ENCODE measurements at places on chromosomes 2 and 18.

DNA sequence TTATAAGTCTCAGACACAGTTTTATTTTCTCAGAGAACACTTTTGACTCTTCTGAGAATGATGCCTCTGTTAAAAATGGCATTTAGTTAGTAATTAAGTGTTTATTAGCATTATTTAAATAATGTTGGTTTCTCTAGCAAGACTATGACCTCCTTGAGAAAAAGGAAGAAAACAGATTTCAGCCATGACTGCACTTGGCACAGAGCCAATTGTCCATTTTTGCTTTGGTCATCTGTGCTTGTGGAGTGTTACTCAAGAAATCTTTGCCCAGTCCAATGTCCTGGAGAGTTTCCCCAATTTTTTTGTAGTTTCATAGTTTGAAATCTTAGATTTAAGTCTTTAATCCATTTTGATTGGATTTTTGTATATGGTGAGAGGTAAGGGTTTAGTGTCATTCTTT lies 1229.4 kb upstream of the FAM98A start:
- no peak for DNase-seq

GRCh38 chr2:10584843-10585475 lies 104.8 kb downstream of the NOL10 start:
- no peak for DNase-seq

- DNase-seq, result no peak
Measured at GRCh38 chr18:23270986-23271680, 135.8 kb downstream of the CABLES1 start.

GRCh38 chr2:143521396-143521795 lies 392.2 kb downstream of the ARHGAP15 start:
- DNase-seq, result no peak

DNA sequence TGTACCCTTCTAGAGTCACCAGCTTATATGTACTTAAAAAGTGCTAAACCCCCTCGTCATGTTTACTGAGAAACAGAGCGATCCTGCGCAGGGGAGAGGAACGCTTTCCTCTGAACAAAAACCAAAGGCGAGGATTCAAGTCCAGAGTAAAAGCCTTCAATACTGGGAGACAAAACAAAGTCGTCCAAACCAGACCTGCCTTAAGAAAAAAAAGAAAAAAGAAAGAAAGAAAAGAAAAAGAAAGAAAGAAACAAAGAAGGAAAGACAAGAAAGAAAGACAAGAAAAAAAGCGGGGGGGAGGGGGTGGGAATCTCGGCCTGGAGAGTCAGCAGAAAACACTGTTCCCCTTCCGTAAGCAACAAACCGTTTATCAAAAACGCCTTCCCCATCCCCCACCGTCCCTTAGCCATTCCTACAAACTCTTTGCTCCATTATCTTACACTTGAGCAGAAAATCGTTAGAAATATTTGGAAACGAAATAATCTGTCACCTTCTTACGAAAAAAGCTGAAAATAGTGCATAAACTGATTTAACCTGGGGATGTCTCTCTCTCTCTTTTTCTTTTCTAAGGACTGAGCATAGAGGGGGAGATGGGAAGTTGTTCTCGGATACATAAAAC lies 3.3 kb downstream of the PTGR3 start:
- DNase-seq, result no peak

GRCh38 chr2:120372816-120373215 lies 26.9 kb downstream of the INHBB start:
- DNase-seq, result no peak

- no peak for DNase-seq
Measured at GRCh38 chr2:234548695-234549420, 52.0 kb upstream of the ARL4C start.

DNA sequence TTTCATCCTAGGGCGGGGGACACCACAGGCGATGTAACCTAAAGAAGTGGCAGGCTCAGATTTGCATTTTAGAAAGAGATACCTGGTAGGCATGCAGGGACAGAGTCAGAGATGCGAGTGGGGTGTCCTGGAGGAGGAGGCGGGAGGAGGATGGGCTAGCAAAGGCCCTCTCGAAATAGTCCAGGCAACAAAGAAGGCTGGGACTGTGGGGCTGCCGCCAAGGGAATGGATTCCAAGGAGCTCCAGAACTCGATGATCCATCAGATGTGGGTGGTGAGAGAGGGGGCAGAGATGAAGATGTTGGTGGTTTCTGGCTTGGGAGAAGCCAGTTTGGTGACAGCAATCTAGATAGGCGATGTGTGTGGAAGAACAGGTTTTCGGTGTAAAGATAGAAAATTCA lies 12.5 kb upstream of the INPP5D start:
- no peak for DNase-seq

DNA sequence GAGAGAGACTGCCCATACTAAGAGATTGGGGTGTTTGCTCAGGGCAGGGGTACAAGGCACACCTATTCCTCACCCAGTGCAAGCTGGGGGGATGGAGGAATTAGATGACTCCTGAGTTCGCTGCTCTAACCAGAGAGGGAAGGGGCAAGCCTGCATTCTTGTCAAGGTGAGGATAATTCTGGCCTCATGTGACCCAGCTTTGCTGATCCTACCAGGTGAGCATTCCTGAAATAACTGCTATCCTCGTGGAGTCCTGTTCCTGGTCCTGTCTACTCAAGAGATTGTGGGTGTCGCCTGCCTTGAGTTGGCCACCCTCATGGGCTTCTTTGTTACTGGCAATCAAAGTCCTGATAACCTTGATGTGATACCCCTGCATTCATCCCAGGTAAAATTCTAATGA lies 206.0 kb downstream of the SPP2 start:
- no peak for DNase-seq

DNA sequence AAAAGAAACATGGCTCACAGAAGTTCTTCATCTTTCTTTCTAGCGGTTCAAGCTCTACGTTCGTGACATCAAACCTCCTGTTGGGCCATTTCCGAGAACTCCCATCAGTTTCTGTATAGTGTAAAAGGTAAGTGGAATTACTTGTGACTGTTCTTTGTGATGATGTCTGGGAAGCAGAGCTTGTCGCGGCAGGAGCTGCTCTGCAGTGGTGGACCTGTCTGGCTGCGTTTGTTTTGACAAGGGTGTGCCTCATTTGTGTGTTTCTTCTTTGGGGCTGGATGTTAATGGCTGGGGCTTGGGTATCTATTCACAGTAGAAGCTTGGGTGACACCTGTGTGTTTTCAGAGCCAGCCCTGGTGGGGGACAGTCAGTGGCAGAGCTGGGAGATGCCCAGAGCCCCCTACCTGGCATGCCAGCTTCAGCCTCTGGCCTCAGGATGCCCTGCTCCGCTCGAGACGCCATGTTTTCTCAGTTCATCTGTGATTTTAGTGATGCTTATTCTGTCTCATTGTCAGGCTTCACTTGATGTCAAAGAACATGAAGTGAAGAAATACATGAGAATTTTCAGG lies 59.6 kb downstream of the LDLRAD4 start:
- no peak for DNase-seq

DNA sequence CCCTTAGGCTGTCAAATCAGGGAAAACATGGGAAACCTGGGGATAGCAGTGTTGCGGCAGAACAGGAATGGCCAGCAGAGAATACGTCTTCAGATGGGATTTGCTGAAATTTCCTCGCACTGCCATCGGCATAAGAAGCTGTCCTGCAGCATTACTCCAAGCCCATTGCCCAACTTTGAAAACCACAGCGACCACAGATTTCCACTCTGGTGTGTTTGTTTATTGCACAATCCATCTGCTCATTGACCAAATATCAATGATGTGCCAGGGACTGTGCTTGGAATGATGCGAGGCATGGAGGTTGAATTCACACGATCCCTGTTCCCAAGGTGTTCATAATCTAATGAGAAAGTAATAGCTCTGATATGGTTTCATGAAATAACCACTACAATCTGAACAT lies 383.3 kb upstream of the MYT1L start:
- DNase-seq, result no peak

- DNase-seq, result no peak
Measured at GRCh38 chr2:43117521-43118143, 108.8 kb downstream of the ZFP36L2 start.

DNA sequence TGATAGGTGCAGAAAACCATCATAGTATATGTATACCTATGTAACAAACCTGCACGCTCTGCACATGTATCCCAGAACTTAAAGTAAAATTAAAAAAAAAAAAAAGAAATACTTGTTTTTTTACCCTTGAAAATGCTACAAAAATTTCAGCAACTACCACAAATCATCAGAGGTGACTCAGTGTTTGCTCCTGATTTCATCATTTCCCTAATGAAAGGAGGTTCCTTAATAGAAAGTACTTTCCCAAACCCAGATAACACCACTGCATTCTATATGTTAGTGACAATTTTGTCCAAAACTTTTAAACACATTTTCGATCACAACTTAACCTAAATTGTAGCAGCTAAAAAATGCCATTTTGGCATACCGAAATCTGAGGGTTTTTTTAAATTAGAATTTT lies 163.3 kb downstream of the SLC39A10 start:
- DNase-seq, result peak; percentile 33

DNA sequence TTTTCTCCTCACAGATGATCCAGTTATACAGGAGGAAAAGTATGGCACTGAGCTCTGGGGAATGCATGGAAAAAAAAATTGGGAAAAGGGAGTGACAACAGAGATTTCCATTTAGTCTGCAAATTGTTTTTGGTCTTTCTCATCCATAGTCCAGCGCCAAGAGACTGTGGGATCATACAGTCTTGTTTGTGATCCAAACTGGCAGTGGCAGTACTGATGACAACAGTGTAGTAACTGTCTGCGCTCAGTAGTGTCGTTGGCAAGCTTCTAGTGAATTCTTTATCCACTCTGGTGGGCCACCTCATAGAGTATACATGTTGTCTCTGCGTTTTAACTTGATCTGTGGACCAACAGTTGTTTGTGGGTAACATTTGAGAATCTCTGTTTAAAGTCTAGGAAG lies 37.9 kb downstream of the GALNT1 start:
- no peak for DNase-seq

GRCh38 chr2:20629581-20630171 lies 21.2 kb downstream of the HS1BP3 start:
- DNase-seq, result no peak

DNA sequence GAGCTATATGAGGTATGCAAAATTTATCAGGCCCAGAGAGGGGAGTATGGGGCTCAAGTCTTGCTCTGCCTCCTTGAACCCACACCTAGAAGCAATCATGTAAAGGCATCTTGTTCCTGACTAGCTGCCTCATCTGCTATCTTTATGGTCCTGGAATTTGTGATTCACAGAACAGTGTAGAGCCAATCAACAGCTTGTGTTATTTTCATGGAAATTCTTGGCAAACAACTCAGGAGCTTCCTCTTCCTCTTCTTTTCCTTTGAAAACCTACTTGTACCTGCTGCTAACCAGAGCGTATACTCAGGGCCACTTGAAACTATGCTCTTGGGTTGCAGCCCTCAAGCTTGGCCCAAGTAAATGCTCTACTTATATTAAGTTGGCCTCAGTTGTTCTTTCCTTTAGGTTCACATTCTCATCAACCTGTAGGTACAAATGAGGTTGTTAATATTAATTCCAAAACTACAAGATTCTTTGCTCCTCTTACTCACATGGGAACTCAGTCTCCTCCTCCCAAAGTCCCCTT lies 3.5 kb upstream of the NOSTRIN start:
- DNase-seq, result no peak

DNA sequence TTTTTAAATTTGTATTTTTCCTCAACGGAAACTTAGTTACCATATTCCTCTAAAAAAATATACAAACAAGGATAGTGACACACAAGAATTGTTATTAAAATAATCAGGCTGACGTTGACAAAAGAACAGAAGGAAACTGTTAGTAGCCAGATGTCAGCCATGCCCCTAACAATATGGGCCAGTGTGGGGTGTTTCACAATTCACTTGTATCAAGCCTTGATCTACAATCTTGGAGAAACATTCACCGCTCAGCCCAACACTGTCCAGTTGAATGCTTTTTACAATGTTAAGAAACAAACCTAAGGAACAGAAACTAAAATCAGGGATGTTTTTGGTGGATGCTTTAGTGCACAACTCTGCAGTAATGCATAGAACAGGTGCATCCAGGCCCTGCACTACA lies 44.6 kb downstream of the TMEFF2 start:
- no peak for DNase-seq

- no peak for DNase-seq
Measured at GRCh38 chr2:230642966-230643365, 69.7 kb upstream of the CAB39 start.

DNA sequence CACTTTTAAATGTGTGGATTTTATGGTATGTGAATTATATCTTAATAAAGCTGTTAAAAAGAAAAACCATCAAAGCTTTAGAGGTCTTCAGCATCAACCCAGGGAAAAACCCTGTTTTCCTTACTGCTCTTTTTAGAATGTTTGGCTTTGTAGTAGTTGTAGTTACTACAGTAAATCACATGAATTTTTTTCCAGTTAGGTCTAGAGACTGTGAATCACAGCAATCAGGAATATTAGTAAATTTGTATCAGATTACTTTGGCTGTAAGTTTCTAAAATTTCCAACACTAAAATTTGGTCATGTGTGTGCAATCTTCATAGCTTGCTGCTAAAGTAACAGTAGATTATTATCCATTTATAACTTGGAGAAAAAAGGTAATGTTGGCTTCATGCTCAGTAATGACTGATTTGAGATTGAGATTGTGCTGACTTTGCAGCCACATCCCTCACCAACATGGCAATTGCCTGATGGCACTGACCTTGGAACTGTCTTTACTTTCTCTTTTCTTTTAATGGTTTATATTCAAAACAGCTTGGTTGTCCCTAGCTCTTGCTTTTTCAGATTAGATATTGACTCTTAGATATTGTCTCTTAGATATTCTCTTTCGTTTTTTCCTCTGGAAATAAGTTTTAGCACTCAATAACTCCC lies 41.1 kb downstream of the LCLAT1 start:
- DNase-seq, result no peak

GRCh38 chr2:201467666-201468065 lies 16.1 kb downstream of the STRADB start:
- DNase-seq, result no peak

- DNase-seq, result peak; percentile 81
Measured at GRCh38 chr2:204753841-204754240, 208.6 kb downstream of the PARD3B start.

Measured in NCI-H460 (cell line).